ENCODE measurements at places on chromosomes 12 and 14.

- peak; percentile 79 for DNase-seq
Measured at GRCh38 chr12:120262852-120263747, 2.4 kb downstream of the PXN start.

GRCh38 chr12:24496755-24497154 is 452.1 kb downstream of the BCAT1 start:
- DNase-seq, result no peak

GRCh38 chr12:34392741-34393085 is 370.4 kb downstream of the ALG10 start:
- DNase-seq, result no peak

DNA sequence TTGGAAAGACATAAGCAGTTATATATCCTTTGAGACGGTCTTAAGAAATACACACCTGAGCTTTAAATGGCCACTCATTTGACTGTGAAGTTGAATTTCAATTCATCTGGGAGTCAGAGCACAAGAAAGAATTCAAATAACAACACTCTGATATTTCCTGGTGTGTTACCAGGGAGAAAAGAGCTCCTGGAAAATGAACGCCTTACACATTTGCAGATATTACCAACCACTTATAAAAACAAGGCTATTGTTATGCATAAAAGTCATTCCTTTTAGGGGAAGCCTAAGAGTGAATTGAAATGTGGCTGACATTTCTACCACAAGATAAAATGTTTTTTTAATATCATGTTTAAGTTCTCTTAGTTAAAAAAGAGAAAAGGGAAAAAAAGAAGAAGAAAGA is 229.2 kb upstream of the PLEKHG7 start:
- no peak for DNase-seq

- DNase-seq, result no peak
Measured at GRCh38 chr12:24595652-24596235, 353.2 kb downstream of the BCAT1 start.

GRCh38 chr12:30622509-30622908 is 73.2 kb downstream of the IPO8 start:
- DNase-seq, result no peak

DNA sequence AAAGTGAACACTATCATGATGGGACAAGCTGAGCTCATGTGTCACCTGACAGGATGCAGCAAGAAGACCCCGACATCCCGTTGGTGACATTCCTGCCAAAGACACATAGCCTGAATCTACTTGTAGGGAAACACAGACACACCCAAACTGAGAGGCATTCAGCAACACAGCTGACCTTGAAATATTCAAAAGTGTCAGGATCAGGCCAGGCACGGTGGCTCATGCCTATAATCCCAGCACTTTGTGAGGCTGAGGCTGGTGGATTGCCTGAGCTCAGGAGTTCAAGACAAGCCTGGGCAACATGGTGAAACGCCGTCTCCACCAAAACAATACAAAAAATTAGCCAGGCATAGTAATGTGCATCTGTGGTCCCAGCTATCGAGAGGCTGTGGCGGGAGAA is 232.0 kb upstream of the PLXNC1 start:
- DNase-seq, result no peak

- peak; percentile 46 for DNase-seq
Measured at GRCh38 chr14:72000907-72001306, 68.7 kb downstream of the RGS6 start.

GRCh38 chr12:80837342-80837978 is 100.3 kb downstream of the LIN7A start:
- DNase-seq, result peak; percentile 45

DNA sequence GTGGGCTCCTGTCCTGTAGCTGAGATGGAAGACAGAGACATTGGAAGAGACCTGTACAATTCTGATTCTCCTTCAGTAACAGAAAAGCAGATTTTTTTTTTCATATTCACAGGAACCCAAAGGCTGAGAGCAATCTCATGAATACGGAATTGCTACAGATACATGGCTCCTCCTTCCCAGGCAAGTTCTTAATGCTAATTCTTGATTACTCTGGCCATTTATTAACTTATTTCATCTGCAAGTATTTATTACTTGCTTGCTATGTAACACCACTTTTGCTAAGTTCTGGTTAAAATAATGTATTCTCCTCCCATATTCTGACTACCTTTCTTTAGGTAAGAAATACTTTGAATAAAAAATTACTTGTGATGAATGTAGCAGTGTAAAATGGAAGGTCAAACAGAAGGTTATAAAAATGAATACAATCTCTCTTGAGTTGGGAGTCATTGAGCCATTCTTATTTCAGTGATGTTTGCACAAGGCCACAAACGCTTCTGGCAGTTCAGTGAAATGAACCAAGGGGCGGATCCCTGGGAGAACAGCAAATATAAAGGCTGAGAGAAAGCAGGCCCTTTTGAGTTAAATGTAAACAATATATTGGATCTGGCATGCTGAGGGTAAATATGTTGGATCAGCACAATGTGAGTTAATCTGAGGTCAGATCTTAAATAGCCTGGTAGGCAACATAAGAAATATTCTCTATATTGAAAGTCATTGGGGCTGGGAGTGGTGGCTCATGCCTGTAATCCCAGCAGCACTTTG is 37.6 kb downstream of the MUCL1 start:
- peak; percentile 5 for DNase-seq

GRCh38 chr12:108779998-108780688 is 48.8 kb upstream of the CORO1C start:
- peak; percentile 47 for DNase-seq

GRCh38 chr14:81450100-81450531 is 50.0 kb upstream of the STON2 start:
- DNase-seq, result peak; percentile 97

- DNase-seq, result no peak
Measured at GRCh38 chr12:53005215-53005985, 856 bp upstream of the EIF4B start.

GRCh38 chr14:104461676-104462449 is 117.7 kb upstream of the C14orf180 start:
- peak; percentile 7 for DNase-seq

All from tongue (tissue), 3 donors.